ENCODE measurements at places on chromosomes 11 and 22. TPM values are rescaled to one million over a fixed set of nuclear protein-coding genes. Genes with fewer than 3 reads are reported as not detected.

Gene CREB3L1
- total RNA-seq: not detected

Gene ME3
- total RNA-seq: 1.9 TPM

Gene UPK3A
- not detected for total RNA-seq

Gene TRIM51
- total RNA-seq: not detected

Gene TYR
- not detected for total RNA-seq

Gene ROBO4
- total RNA-seq: not detected

Gene NXPE1
- not detected for total RNA-seq

Gene TEX12
- not detected for total RNA-seq

Gene DMC1
- total RNA-seq: 1.1 TPM

Gene PDE3B
- total RNA-seq: 219 TPM

Gene LRRC74B
- total RNA-seq: not detected

Gene TRABD
- 126 TPM for total RNA-seq

Gene OR10A2
- not detected for total RNA-seq

Gene FGF4
- not detected for total RNA-seq

Gene FOSL1
- total RNA-seq: 0.79 TPM

Gene SYT8
- total RNA-seq: not detected

Gene LGALS1
- total RNA-seq: 68.7 TPM

Gene OR2AG1
- total RNA-seq: not detected

Gene PIWIL4
- 1.3 TPM for total RNA-seq

Gene SYCE3
- not detected for total RNA-seq

Gene OR2AT4
- not detected for total RNA-seq

Gene SPA17
- total RNA-seq: 0.55 TPM

Gene RPS19BP1
- total RNA-seq: 67.1 TPM

Gene CRACR2B
- 0.55 TPM for total RNA-seq

Gene MS4A15
- total RNA-seq: not detected

Gene DNAJB7
- total RNA-seq: not detected

Gene KRTAP5-11
- not detected for total RNA-seq

Gene NXPE2
- total RNA-seq: not detected

Gene JHY
- total RNA-seq: 5.4 TPM

Gene SHANK3
- total RNA-seq: not detected

Gene GAB4
- not detected for total RNA-seq

Gene RHOD
- not detected for total RNA-seq

Gene LGALS12
- total RNA-seq: not detected

Gene LDLRAD3
- not detected for total RNA-seq

Gene OR8G1
- not detected for total RNA-seq

Gene GAS2
- total RNA-seq: 3.4 TPM

Gene C22orf31
- not detected for total RNA-seq

Gene CARNS1
- total RNA-seq: 3.3 TPM

Gene LMO1
- not detected for total RNA-seq

Gene SLC22A12
- total RNA-seq: not detected
